Activated naive CD8-positive, alpha-beta T cell treated with anti-CD3 and anti-CD28 coated beads for 36 hours (primary cell): ENCODE measurements at places on chromosomes 3 and 15.

GRCh38 chr3:33883951-33884561 is 85.6 kb downstream of the PDCD6IP start:
- no peak for DNase-seq

GRCh38 chr3:141839389-141839788 is 37.1 kb upstream of the ATP1B3 start:
- DNase-seq, result no peak

- no peak for DNase-seq
Measured at GRCh38 chr15:80266745-80267144, 14.7 kb upstream of the CTXND1 start.

GRCh38 chr15:43144512-43144911 is 11.1 kb downstream of the TMEM62 start:
- DNase-seq, result no peak

GRCh38 chr15:27360316-27360715 is 389.3 kb downstream of the GABRG3 start:
- no peak for DNase-seq

- DNase-seq, result no peak
Measured at GRCh38 chr15:38539008-38539343, 25.6 kb downstream of the RASGRP1 start.

DNA sequence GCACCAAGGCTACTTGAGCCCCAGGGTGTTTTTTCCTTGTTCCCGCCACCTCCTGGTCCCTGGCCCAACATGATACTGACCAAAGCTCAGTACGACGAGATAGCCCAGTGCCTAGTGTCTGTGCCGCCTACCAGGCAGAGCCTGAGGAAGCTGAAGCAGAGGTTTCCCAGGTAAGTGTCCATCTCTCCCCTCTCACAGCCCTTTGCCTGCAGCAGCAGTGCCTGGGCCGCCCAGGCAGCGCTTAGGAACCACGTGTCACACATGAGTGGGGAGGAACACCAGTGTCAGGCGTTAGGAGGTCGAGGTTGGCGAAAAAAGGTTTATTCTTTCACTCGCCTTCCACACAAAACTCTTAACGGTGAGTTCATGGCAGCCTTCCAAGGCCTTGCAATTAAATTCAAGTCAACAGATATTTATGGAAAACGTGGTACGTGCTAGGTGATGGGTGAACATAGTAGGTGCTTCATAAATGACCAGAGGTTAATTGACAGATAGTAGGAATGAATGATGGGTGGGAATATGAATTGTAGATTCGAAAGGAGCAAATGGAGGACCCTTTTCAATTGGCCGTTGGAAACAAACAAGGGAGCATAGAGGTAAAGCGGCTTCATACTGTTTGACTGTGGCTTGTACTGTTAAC is 486 bp downstream of the CDIN1 start:
- DNase-seq, result peak; percentile 24

GRCh38 chr15:73628976-73629797 is 4.0 kb downstream of the NPTN start:
- no peak for DNase-seq

GRCh38 chr3:151431940-151432339 is 28.9 kb downstream of the IGSF10 start:
- no peak for DNase-seq

- DNase-seq, result no peak
Measured at GRCh38 chr3:159080256-159080655, 278.4 kb downstream of the MFSD1 start.

DNA sequence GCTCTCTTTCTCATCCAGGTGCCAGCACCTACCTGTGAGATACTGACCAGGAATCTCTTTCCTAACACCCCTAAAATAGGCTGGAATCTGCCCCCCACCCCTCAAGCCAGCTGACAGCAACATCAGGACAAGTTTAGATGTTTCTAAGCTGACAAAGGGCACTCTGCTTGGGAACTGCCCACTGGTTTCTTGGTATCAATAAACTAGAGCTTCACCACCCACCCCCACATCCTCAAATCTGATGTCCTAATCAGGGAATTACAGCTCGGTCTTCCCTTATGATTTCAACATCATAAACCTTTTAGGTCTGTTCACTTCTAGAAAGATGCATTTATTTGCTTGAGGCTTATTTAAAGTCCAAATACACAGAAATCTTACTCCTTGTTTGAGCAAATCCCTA is 34.7 kb downstream of the CEP19 start:
- no peak for DNase-seq

DNA sequence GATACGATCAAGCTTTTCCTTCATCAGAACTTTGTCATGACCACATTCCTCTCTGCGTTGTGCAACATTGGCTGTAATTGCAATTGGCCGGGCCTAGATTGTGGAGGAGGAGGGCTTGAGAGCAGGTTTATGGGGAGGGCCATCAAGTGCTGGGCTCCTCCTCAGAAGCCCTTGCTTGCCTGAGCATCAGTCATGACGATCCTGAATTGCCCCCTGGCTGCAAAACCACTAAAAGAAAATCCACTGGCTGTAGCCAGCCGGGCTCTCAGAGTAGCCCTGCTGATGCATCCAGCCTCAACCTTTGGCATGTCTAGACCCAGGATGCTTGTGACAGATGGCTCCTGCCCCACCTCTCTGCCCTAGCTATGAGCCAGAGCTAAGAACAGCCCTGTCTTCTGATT is 13.4 kb upstream of the TRH start:
- DNase-seq, result no peak

GRCh38 chr3:123156276-123156995 is 45.3 kb upstream of the SEC22A start:
- no peak for DNase-seq

- no peak for DNase-seq
Measured at GRCh38 chr3:124256156-124256555, 264.2 kb upstream of the ROPN1 start.

DNA sequence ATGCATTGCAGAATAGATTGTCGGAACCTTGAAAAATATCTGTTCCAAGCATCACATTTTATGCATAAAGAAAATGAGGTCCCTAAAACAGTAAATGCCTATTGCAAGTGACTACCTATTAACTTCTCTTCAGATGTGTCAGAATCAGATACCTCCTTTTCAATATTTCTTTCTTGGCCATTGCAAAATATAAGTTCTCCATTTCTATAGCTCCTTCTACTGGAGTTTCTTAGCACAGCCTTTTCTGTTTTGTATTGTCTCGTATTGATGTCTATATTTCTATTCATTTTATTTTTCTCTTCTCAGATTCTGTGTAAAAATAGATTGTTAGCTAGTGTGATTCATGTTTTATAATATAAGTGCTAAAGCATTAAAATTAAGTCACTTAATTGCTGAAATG is 63.4 kb downstream of the PPARG start:
- DNase-seq, result no peak

- DNase-seq, result no peak
Measured at GRCh38 chr15:72222393-72222792, 8.6 kb downstream of the PKM start.

GRCh38 chr15:39599871-39600270 is 19.0 kb downstream of the THBS1 start:
- no peak for DNase-seq

- peak; percentile 41 for DNase-seq
Measured at GRCh38 chr3:108099679-108100428, 9.0 kb upstream of the CD47 start.

- DNase-seq, result peak; percentile 37
Measured at GRCh38 chr3:72665701-72666446, 182.4 kb downstream of the SHQ1 start.

GRCh38 chr15:73965094-73965757 is 26.9 kb downstream of the STOML1 start:
- peak; percentile 57 for DNase-seq

GRCh38 chr15:66145726-66146182 is 107.8 kb downstream of the MEGF11 start:
- no peak for DNase-seq

DNA sequence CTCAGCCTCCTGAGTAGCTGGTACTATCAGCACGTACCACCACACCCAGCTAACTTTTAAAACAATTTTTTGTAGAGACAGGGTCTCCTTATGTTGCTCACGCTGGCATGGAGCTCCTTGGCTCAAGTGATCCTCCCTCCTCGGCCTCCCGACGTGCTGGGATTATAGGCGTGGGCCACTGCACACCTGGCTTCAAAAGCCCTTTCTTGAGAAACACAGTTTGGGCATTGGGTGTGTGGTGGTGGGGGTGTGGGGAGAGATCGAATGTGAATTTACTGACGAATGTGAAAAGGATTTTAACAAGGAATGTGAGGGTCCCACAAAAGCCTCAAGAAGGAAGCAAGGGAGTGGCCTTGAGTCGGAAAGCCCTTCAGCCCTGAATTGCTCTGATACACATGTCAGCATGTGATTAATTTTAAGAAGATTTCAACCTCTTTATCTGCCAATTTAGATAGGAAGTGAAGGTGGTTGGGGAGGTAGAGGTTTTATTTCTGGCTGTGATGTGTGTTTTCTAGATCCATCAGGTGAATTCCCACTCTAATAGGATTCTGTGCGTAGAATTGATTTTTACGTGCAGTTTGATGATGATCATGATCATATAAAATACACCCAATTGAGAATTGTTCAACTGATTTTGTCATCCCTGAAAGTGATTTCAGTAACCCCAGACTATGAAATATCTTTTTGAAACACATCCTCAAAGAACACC is 1.1 kb downstream of the CCR4 start:
- no peak for DNase-seq

GRCh38 chr3:117887901-117888300 is 1146.7 kb downstream of the IGSF11 start:
- DNase-seq, result no peak

- DNase-seq, result no peak
Measured at GRCh38 chr3:143826296-143826695, 22.0 kb downstream of the SLC9A9 start.

GRCh38 chr3:123790254-123791072 is 93.7 kb downstream of the MYLK start:
- DNase-seq, result no peak

GRCh38 chr15:51766341-51766740 is 14.9 kb downstream of the TMOD2 start:
- no peak for DNase-seq

DNA sequence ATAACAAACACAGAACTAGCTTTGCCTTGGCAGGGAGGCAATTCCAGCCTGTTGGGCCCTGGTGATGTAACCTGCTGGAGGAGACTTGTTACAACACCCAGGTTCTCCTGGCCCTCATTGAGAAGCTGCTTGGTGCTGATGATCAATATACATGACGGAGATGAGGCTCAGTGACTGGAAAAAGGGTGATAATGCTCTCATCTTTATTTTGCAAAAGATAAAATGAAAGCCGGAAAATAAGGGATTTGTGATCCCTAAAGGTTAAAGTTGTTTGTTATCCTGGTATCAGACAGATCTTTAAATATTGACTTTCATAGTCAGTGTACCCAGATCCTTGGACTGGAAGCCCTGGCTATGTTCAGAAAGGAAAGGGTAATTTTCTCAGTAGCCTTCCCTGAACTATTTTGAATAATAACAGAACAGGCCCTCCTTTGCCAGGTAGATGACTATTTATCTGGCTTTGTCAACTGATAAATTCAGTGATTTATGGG is 118.9 kb upstream of the MEIS2 start:
- DNase-seq, result no peak
